Ovary (tissue), 10 donors: ENCODE measurements at places on chromosomes 2 and 18.

DNA sequence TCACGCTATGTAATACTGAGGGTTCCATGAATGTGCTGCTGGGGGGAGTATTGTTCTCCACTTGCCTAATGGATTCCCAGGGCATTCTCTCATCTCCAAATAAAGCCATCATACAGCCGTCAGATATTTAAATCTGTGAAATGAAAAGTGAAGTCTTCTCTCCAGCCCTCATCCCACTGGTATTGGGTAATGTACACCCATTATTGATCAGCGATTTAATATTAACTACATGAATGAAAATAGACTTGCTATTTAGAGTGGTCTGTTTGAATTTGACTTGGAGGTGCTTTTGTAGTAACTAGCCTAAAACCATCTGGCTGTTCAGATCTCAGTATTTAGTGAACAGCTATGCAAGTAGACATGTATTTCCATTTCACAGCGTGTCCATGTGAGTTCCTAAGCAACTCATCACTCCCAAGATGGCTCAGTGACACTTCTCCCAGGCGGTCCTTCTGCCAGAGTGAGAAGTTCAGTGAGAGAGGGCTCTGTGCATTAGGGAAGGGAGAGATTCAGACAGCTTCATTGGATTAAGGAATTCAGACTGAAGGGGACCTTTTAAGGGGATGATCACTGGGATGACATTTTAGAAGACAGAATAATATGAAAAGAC is 140.7 kb downstream of the WDSUB1 start:
- no peak overlapping the region for H3K4me3 ChIP-seq
- no peak for DNase-seq
- no peaks in the 10 kb centered on the region for H3K27me3 ChIP-seq
- H3K36me3 ChIP-seq = no peaks in the 10 kb centered on the region
- peaks cover 8% of the 10 kb centered on the region for H3K4me1 ChIP-seq

DNA sequence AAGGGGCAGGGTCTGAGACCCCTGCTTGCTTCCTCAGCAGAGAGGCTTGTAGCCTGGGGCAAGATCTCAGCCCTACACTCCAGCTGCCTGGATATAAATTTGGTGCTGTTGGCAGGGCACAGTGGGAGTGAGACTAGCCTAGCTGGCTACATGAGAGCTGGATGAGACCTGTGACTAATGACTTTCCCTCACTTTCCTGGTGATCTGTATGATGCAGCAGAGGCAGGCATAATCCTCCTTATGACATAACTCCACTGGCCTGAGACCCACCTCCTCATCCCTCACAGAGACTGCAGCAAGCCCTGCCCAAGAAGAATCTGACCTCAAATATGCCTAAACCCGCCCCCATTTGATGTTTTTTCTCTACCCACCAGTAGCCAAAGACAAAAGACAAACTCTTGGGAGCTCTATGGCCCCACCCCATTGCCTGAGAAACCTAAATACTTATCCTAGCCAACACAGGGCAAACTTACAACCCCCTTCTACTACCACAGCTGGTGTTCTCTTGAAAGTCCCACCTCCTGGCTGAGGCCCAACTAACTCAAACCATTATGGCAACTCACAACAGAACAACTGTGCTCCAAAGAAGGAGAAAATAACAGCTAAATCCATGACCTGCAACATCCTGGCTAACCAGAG is 102.7 kb downstream of the NR4A2 start:
- H3K27ac ChIP-seq = no peak overlapping the region
- no peak for DNase-seq
- no peaks in the 10 kb centered on the region for H3K27me3 ChIP-seq

DNA sequence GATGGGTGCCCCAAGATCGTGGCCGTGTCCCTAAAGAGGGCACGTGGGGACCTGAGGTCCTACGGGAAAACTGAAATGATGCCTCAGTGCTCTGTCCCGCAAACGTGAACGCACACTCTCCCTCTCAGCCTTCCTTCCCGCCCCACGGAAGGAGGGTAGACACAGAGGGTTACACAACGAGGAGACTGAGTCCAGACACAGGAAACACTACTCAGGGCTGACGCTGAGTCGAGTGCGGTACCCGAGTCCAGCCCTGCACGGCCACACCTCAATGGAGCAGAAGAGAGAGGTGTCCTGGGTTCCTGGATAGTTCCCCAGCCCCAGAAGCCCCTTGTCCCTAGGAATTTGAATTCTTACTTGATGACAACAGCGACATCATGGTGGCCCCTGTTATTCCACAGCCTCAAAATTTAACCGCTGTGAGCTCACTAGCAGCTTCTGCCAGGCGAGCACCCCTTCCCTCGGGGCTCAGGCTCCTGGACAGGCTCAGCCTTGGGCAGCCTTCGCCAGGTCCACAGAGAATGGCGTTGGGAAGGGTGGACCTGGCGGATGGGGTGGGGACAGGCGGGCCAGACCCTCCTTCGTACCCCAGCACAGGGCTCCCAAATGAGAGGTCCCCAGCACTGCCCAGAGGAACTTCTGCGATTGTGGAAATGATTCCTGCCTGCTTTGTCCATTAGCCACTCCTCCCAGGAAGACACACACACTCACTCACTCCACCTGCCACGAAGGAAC is 980 bp upstream of the RNPEPL1 start:
- peak overlapping the region; percentile 78 for H3K4me3 ChIP-seq
- no peaks in the 10 kb centered on the region for H3K36me3 ChIP-seq
- H3K27ac ChIP-seq = peak overlapping the region; percentile 72
- H3K27me3 ChIP-seq = no peaks in the 10 kb centered on the region
- peak; percentile 35 for DNase-seq
- peaks cover 17% of the 10 kb centered on the region for H3K4me1 ChIP-seq

DNA sequence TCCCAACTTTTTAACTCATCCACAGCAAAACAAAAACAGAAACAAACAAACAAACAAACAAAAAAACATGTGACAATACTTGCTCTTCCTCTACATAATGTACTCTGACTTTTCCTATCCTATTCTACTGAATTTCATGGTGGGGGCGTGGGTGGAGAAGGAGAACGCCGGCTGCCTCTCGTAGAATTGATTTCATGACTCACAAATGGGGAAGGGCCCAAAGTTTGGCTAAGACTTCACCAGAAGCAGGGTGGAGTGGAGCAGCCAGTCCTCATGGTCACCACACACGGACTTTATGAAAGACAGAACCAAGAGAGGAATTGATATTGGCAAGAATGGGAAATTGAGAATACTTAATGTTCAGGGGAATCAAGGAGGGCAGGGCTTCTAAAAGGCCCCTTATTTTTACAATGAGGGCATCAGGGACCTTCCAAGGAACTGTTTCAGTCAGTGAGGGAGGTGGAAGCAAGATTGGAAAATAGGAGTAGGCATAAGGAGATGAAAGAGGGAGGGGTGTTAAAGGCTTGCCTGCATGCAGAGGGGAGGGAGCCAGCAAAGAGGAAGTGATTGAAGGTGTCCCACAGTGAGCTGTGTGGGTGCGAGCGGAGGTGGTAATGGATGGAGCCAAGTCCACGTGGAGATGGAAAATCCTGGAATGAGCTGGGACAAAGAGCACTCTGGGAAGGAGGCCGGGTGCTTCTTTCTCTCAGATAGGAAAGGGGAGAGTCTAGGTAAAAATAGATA is 27.9 kb downstream of the MARCHF4 start:
- H3K4me3 ChIP-seq = no peak overlapping the region
- H3K36me3 ChIP-seq = no peaks in the 10 kb centered on the region
- peaks cover 8% of the 10 kb centered on the region for H3K4me1 ChIP-seq

GRCh38 chr2:237315170-237315828 is 98.7 kb downstream of the COL6A3 start:
- peak; percentile 88 for DNase-seq
- H3K27me3 ChIP-seq = no peaks in the 10 kb centered on the region
- H3K27ac ChIP-seq = peak overlapping the region; percentile 74
- peaks cover 15% of the 10 kb centered on the region for H3K4me1 ChIP-seq
- no peak overlapping the region for H3K4me3 ChIP-seq

GRCh38 chr2:232117413-232117812 is 155.9 kb downstream of the DIS3L2 start:
- no peak for DNase-seq
- no peaks in the 10 kb centered on the region for H3K27me3 ChIP-seq
- H3K36me3 ChIP-seq = no peaks in the 10 kb centered on the region
- no peak overlapping the region for H3K27ac ChIP-seq
- no peaks in the 10 kb centered on the region for H3K4me1 ChIP-seq

GRCh38 chr18:62506495-62507143 is 16.2 kb upstream of the ZCCHC2 start:
- H3K27ac ChIP-seq = no peak overlapping the region
- no peak for DNase-seq
- no peaks in the 10 kb centered on the region for H3K36me3 ChIP-seq
- H3K27me3 ChIP-seq = no peaks in the 10 kb centered on the region
- H3K4me3 ChIP-seq = peak overlapping the region; percentile 28
